GM12878 (cell line): ENCODE measurements at places on chromosomes 5 and 9. TPM values are rescaled to one million over a fixed set of nuclear protein-coding genes. Genes with fewer than 3 reads are reported as not detected.
A peak's percentile ranks its signal among the peaks of the same experiment; 100 is the strongest.

DNA sequence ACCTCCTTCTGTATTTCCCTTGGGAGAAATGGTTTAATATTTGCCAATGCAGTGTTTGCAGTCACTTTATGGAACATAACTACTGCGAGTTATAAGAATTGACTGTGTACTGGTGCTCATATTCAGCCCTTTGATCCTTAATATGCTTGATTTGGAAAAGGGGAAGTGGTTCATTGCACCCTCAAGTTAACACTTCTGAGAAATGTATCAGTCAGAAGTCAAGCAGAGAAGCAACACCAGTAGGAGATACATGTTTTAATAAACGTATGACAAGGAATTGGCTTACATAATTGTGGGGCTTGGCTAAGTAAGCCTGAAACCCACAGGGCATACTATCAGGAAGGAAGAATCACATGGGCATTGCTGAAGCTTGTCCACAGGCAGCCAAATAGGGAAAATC, 131.0 kb upstream of the SPRY4 start:
- no peak overlapping the region for H3K4me3 ChIP-seq
- no peak overlapping the region for H3K27ac ChIP-seq
- no peaks in the 10 kb centered on the region for H3K36me3 ChIP-seq
- DNase-seq = peak; percentile 17
- H3K27me3 ChIP-seq = no peaks in the 10 kb centered on the region

Gene ADAMTS6
- total RNA-seq = 8.8 and 12.3 TPM in 2 replicates

GRCh38 chr9:119175581-119175980, 193.7 kb downstream of the BRINP1 start:
- H3K27ac ChIP-seq = no peak overlapping the region
- H3K4me1 ChIP-seq = no peaks in the 10 kb centered on the region
- no peaks in the 10 kb centered on the region for H3K36me3 ChIP-seq
- no peak for DNase-seq

- DNase-seq = no peak
- H3K27ac ChIP-seq = no peak overlapping the region
- H3K36me3 ChIP-seq = no peaks in the 10 kb centered on the region
- H3K4me1 ChIP-seq = no peaks in the 10 kb centered on the region
- H3K27me3 ChIP-seq = no peaks in the 10 kb centered on the region
Measured at GRCh38 chr5:32828492-32828891, 117.4 kb downstream of the NPR3 start.

DNA sequence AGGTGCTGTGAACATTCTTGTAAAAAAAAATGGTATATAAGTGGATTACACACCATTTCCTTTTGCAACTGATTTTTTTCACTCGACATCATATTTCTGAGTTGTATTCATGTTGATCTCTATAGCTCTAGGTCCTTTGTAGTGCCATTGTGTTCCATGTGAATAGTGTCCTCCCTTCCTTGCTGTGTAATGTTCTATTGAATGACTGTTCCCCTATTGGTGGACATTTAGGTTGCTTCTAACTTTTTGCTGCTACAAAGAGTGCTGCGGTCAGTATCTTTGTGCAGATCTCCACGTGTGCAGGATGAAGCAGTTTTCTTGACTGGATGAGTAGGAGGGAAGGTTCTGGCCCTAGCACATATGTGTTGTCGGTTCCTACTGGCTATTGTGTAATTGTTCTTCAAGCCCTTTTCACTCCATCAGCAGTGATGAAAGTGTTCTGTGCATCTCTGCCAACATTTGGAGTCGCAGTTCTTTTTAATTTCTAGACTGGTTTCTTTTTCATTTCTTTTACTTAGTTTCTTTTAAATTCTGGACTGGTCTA, 20.2 kb downstream of the DAB2IP start:
- H3K27ac ChIP-seq = no peak overlapping the region
- no peak overlapping the region for H3K4me3 ChIP-seq
- H3K27me3 ChIP-seq = peaks cover 5% of the 10 kb centered on the region; the same call in 1 of the 2 replicates
- no peak for DNase-seq
- no peaks in the 10 kb centered on the region for H3K4me1 ChIP-seq

GRCh38 chr5:134140530-134141201, 26.2 kb downstream of the TCF7 start:
- peaks cover 50% of the 10 kb centered on the region for H3K4me1 ChIP-seq
- no peak for DNase-seq
